GM18507 (cell line): ENCODE measurements at places on chromosomes 5 and 9.

- DNase-seq, result no peak
Measured at GRCh38 chr5:150137168-150137957, 18.3 kb downstream of the PDGFRB start.

GRCh38 chr5:6412811-6413210 is 34.5 kb upstream of the MED10 start:
- DNase-seq, result no peak

- no peak for DNase-seq
Measured at GRCh38 chr5:143174714-143175398, 228.6 kb downstream of the NR3C1 start.

DNA sequence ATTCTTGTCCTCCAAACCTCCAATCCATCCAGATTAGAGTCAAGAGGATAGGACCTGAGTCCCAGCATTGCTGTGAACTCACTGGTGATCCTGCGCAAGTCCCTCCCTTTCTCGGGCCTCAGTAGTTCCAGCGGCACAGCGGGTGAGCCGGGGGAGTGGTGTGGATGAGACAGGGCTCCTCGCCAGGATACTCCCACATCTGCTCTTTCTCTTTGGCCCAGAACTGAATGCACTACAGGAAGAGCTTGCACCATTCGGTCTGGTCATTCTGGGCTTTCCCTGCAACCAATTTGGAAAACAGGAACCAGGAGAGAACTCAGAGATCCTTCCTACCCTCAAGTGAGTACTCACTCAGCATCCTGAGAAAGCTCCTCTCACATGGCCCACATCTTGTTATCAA is 6.3 kb downstream of the GPX3 start:
- no peak for DNase-seq

GRCh38 chr5:24167806-24168205 is 477.0 kb downstream of the CDH10 start:
- DNase-seq, result no peak

DNA sequence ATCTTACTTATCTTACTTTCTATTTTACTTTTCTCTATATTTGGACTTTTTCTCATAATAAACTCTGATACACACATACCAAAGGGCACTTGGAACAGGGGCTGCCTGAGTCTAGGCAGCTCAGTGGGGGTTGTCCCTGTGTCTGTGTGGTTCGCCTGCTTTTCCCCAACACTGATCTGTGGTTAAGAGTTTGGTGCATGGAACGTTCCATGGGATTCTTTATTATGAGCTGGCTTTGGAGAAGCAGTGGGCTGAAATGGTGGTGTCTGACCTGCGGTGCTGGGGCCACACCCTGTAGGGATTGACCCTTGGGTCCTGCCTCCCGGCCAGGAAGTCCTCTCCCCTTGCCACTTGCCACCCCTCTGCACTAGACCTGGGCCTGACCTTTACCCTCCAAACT is 47.4 kb downstream of the ANKRD33B start:
- no peak for DNase-seq

GRCh38 chr9:101795147-101795546 is 56.7 kb upstream of the GRIN3A start:
- no peak for DNase-seq

DNA sequence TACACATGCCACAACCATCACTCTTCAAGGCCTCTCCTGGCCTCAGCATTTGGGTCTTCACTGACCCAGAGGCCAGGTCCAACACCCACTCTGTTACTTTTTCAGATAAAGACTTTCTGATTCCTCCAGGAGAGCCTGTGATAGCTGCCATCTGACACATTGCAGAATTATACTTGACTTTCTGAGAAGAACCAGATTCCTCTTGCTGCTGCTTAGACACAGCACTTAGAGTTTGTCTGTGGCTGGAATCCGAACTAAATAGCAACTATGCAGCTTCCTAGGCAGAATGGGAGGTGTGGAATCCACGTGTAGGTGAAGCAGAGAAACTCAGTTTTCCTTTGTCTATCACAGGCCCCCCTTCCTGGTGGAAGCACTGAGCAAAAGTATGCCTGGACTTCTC is 344.7 kb upstream of the SLC30A5 start:
- DNase-seq, result no peak

GRCh38 chr5:54309276-54309675 is 1.1 kb downstream of the ARL15 start:
- no peak for DNase-seq

DNA sequence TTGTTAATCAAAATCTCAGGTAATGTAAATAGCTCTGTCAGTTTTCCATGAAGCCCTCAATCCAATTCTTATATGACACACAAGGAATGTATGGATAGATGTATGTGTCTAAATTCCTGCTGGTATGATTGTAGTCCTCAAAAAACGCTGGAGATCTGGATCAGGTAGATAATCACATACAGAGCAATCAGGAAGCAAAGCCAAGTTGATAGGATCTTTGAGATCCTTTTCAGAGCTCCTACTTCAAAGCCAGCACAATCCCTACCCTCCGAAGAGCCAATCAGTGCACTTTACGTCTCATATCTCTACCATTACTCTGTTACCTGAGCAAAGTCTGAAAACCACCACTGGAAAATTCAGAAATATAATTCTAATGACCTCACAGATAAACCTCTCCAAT is 27.4 kb downstream of the TYRP1 start:
- DNase-seq, result no peak
